ENCODE measurements at places on chromosomes 16 and 17. TPM values are rescaled to one million over a fixed set of nuclear protein-coding genes. Genes with fewer than 3 reads are reported as not detected.

DNA sequence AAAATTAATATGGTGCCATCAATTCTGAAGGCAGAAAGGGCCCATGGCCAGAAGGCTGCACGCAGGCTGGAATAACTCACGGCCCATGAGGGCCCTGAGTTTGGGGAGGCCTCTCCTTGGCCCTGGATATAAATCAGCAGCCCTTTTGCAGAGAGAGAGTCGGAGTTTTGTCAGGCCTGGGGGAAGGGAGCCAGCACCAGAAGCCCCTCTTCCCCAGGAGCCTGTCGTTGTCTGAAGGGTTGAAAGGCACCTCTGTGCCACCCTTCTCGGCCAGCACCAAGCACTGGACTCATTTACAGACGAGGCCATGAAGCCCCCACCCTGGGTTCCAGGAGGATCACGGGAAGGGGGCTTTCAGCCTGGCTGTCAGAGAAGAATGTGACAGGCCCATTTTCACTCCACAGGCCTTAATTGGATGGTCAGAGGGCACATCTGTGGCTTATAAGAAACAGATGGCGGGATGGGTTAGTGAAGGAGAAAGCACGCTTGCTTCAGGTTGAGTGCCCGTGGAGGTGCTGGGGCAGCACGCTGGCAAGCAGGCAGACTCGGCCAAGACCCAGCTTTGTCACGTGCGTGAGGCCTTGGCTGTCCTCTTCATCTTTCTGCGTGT lies 140.6 kb downstream of the CLEC16A start:
- no peaks in the 10 kb centered on the region for H3K27me3 ChIP-seq
- H3K27ac ChIP-seq: peak overlapping the region; percentile 58
- H3K4me1 ChIP-seq: peaks cover 76% of the 10 kb centered on the region

The MCRIP1 gene
- total RNA-seq: 45.8 TPM

- no peak overlapping the region for H3K27ac ChIP-seq
- H3K36me3 ChIP-seq: peaks cover 27% of the 10 kb centered on the region
- DNase-seq: no peak
- peak overlapping the region; percentile 95 for H3K4me3 ChIP-seq
- H3K27me3 ChIP-seq: no peaks in the 10 kb centered on the region
These were observed 1.2 kb upstream of the TMEM204 start for GRCh38 chr16:1532081-1532760.

GRCh38 chr16:20707461-20707860 lies 10.0 kb upstream of the ACSM1 start:
- no peak overlapping the region for H3K4me3 ChIP-seq
- no peaks in the 10 kb centered on the region for H3K4me1 ChIP-seq
- H3K36me3 ChIP-seq: peaks cover 6% of the 10 kb centered on the region

- peaks cover 3% of the 10 kb centered on the region for H3K4me1 ChIP-seq
- no peak overlapping the region for H3K27ac ChIP-seq
- no peak for DNase-seq
These were observed 55.6 kb downstream of the MMD start for GRCh38 chr17:55366020-55366481.

DNA sequence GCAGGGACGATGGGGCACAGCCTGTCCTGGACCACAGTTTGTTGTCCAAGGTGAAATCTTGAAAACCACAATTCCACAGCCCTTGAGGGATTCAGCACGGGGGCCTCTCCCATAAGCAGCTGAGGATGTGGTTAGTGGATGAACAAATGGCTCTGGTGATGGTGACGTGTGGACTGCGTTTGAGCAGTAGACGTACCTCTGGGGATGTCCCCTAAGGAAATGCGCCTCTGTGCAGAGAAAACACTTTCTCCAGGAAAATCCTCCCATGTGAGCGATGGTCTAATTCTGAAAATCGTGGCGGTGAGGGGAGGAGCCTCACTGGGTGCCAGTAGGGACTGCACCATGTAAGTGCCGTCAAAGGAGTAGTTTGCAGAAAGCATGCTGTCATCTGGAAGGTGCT lies 2.7 kb upstream of the SEPTIN12 start:
- H3K36me3 ChIP-seq: no peaks in the 10 kb centered on the region
- DNase-seq: no peak
- no peak overlapping the region for H3K4me3 ChIP-seq
- no peak overlapping the region for H3K27ac ChIP-seq
- no peaks in the 10 kb centered on the region for H3K4me1 ChIP-seq

DNA sequence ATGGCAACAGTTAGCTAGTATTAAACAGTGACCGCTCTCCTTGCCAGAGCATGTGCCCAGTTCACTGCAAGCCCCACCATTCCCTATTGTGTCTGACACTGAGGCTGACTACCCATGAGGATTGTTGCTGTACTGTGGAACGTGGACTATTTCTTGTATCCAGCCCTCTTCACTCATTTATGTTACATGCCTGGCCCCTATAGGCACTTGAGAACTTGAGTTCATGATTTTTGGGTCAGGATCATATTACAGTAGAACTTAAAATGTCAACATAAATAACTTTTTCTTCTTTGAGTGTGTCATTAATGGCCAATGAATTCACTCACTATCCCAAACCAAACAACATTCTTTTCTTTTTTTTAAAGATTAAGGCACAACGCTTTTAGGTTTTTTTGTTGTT lies 55.7 kb downstream of the LYRM1 start:
- H3K36me3 ChIP-seq: no peaks in the 10 kb centered on the region
- no peak for DNase-seq

DNA sequence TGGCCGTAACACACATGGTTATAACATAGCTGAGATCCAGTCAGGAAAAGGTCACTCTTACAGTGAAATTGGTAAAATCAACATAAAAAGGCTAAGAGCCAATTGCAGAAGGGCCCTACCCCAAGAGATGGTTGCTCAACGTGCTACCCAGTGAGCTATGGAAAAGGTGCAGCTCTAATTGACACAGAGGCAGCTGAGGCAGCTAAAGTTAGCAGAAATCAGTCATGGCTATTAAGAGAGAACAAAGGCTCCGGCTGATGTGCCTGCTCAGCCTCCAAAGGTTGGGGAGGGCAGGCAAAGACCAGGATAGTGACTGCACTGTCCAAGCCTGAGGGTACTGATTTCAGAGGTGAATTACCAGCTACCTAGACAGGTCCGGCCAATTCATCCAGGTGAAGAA lies 76.5 kb upstream of the ATP2A3 start:
- H3K4me1 ChIP-seq: peaks cover 19% of the 10 kb centered on the region
- DNase-seq: no peak
- H3K27me3 ChIP-seq: no peaks in the 10 kb centered on the region
- H3K36me3 ChIP-seq: peaks cover 42% of the 10 kb centered on the region
- no peak overlapping the region for H3K4me3 ChIP-seq
- no peak overlapping the region for H3K27ac ChIP-seq

DNA sequence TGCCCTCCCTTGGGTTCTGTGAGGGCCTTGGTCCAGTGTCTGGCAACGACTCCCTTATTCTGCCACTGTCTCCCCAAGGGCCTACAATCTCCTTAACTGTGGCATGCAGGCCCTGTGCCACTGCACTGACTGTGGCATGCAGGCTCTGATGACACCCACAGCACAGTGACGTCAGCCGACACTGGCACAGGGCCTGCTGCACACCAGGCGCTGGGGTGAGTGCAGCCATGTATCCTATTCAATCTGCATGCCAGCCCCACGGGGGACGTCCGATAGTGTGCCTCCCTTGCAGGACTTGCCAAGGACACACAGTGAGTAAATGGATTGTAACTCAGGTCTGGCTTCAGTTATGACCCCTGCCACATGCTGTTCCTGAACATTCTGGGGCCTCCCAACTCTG lies 39.8 kb upstream of the RASD1 start:
- H3K4me1 ChIP-seq: no peaks in the 10 kb centered on the region
- no peaks in the 10 kb centered on the region for H3K27me3 ChIP-seq
- no peak overlapping the region for H3K27ac ChIP-seq
- no peak overlapping the region for H3K4me3 ChIP-seq

GRCh38 chr16:63372815-63373214 lies 1336.6 kb upstream of the CDH8 start:
- no peak overlapping the region for H3K27ac ChIP-seq
- no peak overlapping the region for H3K4me3 ChIP-seq
- H3K27me3 ChIP-seq: no peaks in the 10 kb centered on the region

- H3K4me3 ChIP-seq: no peak overlapping the region
- no peaks in the 10 kb centered on the region for H3K36me3 ChIP-seq
- H3K4me1 ChIP-seq: no peaks in the 10 kb centered on the region
- no peak for DNase-seq
- no peak overlapping the region for H3K27ac ChIP-seq
- H3K27me3 ChIP-seq: peaks cover 12% of the 10 kb centered on the region
These were observed 59.7 kb downstream of the PLCG2 start for GRCh38 chr16:81838794-81839193.

- no peaks in the 10 kb centered on the region for H3K36me3 ChIP-seq
- no peak overlapping the region for H3K4me3 ChIP-seq
- peaks cover 20% of the 10 kb centered on the region for H3K27me3 ChIP-seq
- H3K27ac ChIP-seq: no peak overlapping the region
- no peak for DNase-seq
- peaks cover 15% of the 10 kb centered on the region for H3K4me1 ChIP-seq
These were observed 18.2 kb upstream of the SP6 start for GRCh38 chr17:47869114-47869513.

DNA sequence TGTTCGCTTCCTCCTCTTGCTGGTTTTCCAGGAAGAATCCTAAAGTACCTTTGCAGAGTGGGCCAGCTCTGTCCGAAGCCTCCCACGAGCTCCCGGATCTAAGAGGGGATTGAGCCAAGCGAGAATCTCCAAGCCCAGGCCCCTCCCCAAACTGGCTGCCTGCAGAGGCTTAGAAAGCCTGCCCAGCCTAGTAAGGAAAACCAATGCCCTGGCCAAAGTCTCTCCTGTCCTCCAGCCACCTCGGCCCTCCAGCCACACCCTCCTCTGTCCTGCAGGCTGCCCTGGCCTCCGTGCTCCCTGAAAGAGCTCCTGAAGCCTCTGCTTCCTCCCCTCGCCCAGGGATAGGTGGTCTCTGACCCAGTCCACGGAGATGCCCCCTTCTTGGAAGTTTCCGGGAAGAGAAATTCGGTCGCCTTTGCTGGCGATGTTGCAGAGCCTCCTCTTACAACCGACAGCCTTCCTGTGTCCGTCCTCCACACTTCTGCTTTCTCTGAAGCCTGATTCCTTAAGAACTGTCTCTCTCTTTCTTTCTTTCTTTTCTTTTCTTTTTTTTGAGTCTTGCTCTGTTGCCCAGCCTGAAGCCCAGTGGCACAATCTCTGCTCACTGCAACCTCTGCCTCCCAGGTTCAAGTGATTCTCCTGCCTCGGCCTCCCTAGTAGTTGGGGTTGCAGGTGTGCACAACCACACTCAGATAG lies 54.9 kb upstream of the TOB1 start:
- H3K4me3 ChIP-seq: no peak overlapping the region
- no peaks in the 10 kb centered on the region for H3K27me3 ChIP-seq
- no peak for DNase-seq
- H3K27ac ChIP-seq: peak overlapping the region; percentile 47
- peaks cover 32% of the 10 kb centered on the region for H3K4me1 ChIP-seq

The SLC6A2 gene
- not detected for total RNA-seq

The MKS1 gene
- total RNA-seq: 22.5 TPM

- no peaks in the 10 kb centered on the region for H3K36me3 ChIP-seq
- no peak overlapping the region for H3K27ac ChIP-seq
- no peaks in the 10 kb centered on the region for H3K4me1 ChIP-seq
- no peak overlapping the region for H3K4me3 ChIP-seq
- DNase-seq: no peak
- no peaks in the 10 kb centered on the region for H3K27me3 ChIP-seq
These were observed 627.4 kb downstream of the KCNJ2 start for GRCh38 chr17:70796757-70797156.
